Neural progenitor cell (in vitro differentiated cells): ENCODE measurements at places on chromosomes 6 and 20. TPM values are rescaled to one million over a fixed set of nuclear protein-coding genes. Genes with fewer than 3 reads are reported as not detected.
A peak's percentile ranks its signal among the peaks of the same experiment; 100 is the strongest.

CCM2L gene
- 0.75 and 3.9 TPM in 2 replicates for total RNA-seq

DNA sequence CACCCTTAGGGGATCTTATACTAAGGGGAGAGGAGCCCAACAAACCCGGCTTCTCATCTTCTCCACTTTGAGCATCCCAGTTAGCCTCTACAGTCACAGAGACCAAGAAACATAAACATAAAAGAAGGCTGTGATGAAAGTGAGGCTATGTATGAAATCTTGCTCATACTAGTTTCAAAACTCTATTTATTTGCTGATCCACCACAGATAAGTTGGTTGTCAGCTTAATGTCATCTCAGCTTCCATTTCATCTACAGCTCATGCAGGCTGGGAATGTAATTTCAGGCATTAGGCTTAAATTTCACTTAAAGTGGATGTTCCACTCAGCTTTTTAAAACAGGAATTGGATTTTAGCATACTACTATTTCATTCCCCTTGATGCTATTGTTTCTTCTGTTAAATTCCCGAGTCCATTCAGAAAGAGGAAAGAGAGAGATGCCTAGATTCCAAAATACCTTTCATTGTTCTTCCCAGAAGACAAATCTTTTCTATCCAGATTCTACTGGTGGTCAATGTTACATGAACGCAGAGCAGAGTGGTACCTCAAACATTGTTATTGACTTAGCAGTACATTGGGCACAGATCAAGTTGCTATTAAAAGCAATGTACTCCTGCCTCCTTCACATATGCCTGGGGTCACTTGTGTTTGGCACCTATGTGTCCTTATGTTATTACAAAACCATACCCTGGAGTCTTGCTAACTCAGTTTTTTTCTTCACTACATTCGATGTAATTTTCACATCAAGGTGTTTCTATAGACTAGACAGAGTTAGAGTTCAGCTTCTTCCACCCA is 149.0 kb downstream of the HACE1 start:
- no peak overlapping the region for H3K4me3 ChIP-seq
- no peaks in the 10 kb centered on the region for H3K27me3 ChIP-seq
- H3K4me1 ChIP-seq: peaks cover 6% of the 10 kb centered on the region
- no peak overlapping the region for H3K27ac ChIP-seq
- H3K36me3 ChIP-seq: peaks cover 3% of the 10 kb centered on the region

DNA sequence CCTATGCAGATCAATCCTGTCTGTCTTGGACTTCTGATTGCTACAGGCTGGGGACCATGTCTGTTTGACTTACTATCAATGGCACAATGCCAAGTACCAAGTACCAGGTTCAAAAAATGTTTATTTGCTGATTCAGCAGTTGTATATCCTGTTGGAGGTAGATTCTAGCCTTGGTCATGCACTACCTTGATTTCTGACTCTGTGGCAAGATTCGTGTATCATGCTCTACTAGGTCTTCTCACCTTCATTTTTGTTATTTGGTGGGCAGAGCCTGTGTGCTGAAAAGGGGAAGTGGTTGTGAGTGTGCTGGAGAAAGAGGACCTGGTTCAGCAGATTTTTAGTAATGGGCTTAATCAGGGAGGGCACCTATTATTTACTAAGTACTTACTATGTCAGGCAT is 192.4 kb upstream of the MYLIP start:
- no peak for DNase-seq
- no peak overlapping the region for H3K4me3 ChIP-seq
- H3K36me3 ChIP-seq: no peaks in the 10 kb centered on the region
- no peaks in the 10 kb centered on the region for H3K4me1 ChIP-seq

SLC17A1 gene
- total RNA-seq: not detected in 2 replicates

- peaks cover 52% of the 10 kb centered on the region for H3K4me1 ChIP-seq
- no peak overlapping the region for H3K4me3 ChIP-seq
- no peak overlapping the region for H3K27ac ChIP-seq
- H3K36me3 ChIP-seq: no peaks in the 10 kb centered on the region
- no peaks in the 10 kb centered on the region for H3K27me3 ChIP-seq
- no peak for DNase-seq
These were observed 203.1 kb downstream of the JARID2 start for GRCh38 chr6:15449011-15449410.

C20orf204 gene
- 0.04 and 0.96 TPM in 2 replicates for total RNA-seq

- H3K4me1 ChIP-seq: no peaks in the 10 kb centered on the region
- no peak overlapping the region for H3K27ac ChIP-seq
- no peak overlapping the region for H3K4me3 ChIP-seq
- no peaks in the 10 kb centered on the region for H3K27me3 ChIP-seq
- no peaks in the 10 kb centered on the region for H3K36me3 ChIP-seq
- DNase-seq: peak; percentile 85
These were observed 64.8 kb downstream of the KIAA0319 start for GRCh38 chr6:24581084-24581669.

DNA sequence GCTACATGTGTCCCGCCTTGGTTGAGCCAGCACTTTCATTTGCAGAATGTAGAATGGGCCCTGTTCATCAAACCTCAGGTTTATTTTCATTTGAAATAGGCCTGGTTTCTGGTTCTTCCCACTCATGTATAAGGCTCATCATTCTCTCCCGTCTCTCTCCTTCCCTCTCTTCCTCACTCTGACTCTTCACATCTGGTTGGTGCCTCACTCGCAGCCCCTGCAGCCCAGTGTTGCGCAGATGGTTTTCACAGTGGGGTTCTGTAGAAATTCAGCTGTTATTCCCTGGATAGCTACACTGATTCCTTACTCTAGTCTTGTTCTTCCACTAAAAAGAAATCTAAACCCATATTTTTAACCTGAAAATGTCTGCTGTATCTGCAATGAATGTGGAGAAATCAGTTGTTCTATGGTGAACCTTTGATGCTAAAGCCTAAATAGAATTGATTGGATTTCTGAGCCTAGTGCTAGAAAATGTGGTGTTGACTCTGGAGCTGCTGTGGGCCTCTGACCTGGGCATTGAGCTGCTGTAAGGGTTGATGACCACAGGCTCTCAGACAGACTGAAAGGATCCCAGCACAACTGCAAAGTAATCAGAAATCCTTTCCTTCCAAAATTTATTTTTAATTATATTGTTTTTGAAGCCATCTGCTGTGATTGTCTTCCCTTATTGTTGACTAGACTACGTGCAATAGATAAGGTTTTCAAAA is 150.3 kb downstream of the TMEM242 start:
- H3K4me3 ChIP-seq: no peak overlapping the region
- H3K27me3 ChIP-seq: no peaks in the 10 kb centered on the region
- H3K4me1 ChIP-seq: peaks cover 17% of the 10 kb centered on the region
- no peak overlapping the region for H3K27ac ChIP-seq
- DNase-seq: no peak

DNA sequence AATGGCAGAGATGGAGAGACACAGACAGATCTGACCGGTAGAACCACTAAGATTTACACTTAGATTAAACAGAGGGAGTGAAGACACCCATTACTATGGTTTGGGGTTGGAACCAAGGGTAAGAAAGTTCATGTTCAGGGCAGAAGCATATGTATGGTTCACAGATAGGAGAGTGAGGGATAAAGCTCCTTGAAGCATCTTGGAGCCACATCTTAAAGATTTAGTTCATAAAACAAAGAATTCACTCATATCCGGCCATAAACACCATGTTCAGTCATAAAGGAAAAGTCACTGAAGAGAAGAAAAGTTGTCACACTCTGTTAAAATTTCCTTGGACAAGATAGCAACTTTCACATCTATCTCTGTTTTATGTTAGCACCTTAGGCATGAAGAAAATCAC is 18.0 kb downstream of the STX7 start:
- H3K4me1 ChIP-seq: no peaks in the 10 kb centered on the region
- DNase-seq: no peak
- no peaks in the 10 kb centered on the region for H3K27me3 ChIP-seq
- H3K27ac ChIP-seq: no peak overlapping the region
- H3K36me3 ChIP-seq: no peaks in the 10 kb centered on the region

OOEP gene
- total RNA-seq: not detected in 2 replicates

DNA sequence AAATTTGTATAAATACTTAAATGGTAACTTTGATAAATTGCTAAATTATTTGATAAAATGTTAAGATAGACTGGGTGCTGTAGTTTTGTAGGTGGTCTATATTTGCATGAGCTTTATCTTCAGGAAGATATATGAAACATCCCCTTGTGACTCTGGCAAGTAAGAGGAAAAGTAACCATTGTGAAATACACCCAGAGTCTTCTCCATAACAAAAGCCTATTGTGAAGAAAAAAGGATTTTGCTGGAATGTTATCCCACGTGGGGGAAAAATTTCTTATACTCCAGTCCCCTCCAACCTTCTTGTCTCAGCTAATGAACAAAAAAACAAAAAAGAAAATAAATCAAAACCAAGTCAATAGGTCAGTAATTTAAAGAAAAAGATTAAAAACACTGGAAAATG is 600.7 kb downstream of the HDGFL1 start:
- H3K4me3 ChIP-seq: no peak overlapping the region
- no peak for DNase-seq
- no peak overlapping the region for H3K27ac ChIP-seq
- H3K36me3 ChIP-seq: no peaks in the 10 kb centered on the region
- H3K4me1 ChIP-seq: peaks cover 4% of the 10 kb centered on the region

GRCh38 chr6:89977808-89978748 is 83.8 kb downstream of the GJA10 start:
- DNase-seq: no peak
- no peaks in the 10 kb centered on the region for H3K27me3 ChIP-seq
- H3K4me3 ChIP-seq: no peak overlapping the region
- H3K36me3 ChIP-seq: no peaks in the 10 kb centered on the region
- peaks cover 32% of the 10 kb centered on the region for H3K4me1 ChIP-seq

GRCh38 chr6:138410048-138410735 is 6.2 kb downstream of the HEBP2 start:
- no peak for DNase-seq
- peaks cover 4% of the 10 kb centered on the region for H3K4me1 ChIP-seq
- H3K36me3 ChIP-seq: no peaks in the 10 kb centered on the region
- H3K27ac ChIP-seq: no peak overlapping the region
- H3K27me3 ChIP-seq: no peaks in the 10 kb centered on the region
- no peak overlapping the region for H3K4me3 ChIP-seq

TCF15 gene
- total RNA-seq: 0.07 and 1.4 TPM in 2 replicates

BLCAP gene
- total RNA-seq: 46.4 and 74.3 TPM in 2 replicates

DNA sequence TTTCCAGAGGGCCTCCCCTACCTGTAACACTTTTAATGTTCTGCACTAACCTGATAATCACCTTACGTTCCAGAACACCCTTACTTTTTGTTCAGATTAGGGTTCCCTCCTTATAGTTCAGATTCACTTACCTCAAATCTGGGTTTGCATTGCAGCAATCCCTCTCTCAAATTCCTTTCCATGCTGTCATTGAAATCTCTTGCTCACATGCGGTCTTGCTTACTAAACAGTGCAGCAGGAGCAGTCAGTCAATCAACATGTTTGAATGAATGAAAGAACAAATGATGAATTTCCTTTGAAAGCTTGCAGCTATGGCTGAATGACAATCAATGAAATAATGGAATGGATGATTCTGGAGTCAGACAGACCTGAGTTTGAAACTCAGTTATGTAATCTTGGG is 200.1 kb downstream of the HIVEP2 start:
- H3K36me3 ChIP-seq: no peaks in the 10 kb centered on the region
- H3K4me3 ChIP-seq: no peak overlapping the region
- H3K27me3 ChIP-seq: no peaks in the 10 kb centered on the region
- H3K27ac ChIP-seq: no peak overlapping the region
- H3K4me1 ChIP-seq: peaks cover 7% of the 10 kb centered on the region

- peaks cover 9% of the 10 kb centered on the region for H3K4me1 ChIP-seq
- DNase-seq: no peak
- no peak overlapping the region for H3K4me3 ChIP-seq
- H3K27me3 ChIP-seq: no peaks in the 10 kb centered on the region
- H3K27ac ChIP-seq: no peak overlapping the region
These were observed 192.5 kb downstream of the COL9A1 start for GRCh38 chr6:70110126-70111022.

TMEM151B gene
- total RNA-seq: 0.13 and 1.4 TPM in 2 replicates

RCAN2 gene
- 5.8 and 6.7 TPM in 2 replicates for total RNA-seq

DNA sequence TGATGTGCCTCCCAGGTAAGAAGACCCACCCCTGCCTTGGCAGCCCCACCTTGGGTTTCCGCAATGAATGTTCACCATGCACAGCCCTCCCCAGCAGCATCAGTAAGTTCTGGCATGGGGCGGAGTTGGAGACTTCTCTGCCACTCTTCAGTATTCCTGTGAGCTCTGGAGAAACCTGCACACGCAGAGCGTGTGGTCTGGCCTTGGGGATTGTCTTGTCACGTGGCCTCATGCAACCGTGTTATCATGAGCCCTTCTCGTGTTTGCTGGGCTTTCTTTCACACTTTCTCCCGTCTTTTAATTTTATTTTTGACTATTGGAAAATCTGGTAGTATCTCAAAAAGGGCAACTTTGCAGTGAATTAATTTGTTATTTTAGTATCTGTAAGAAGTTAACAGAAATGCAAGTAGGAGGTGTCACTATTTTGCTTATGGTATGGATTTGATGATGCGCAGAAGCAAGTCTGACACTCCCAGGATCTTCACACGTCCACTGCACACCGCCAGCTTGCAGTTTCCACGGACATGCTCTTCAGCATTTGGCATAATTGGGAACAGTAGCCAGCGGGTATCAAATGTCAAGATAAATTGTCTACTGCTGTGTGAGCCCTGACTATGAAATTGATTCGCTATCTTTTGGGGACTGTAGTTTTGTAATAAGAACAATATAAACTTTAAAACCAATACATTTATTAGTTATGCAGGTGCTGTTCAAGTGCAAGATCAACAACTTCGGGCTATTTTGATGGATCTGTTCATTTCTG is 463.5 kb downstream of the QKI start:
- H3K36me3 ChIP-seq: no peaks in the 10 kb centered on the region
- no peak for DNase-seq

TFAP2B gene
- 0.15 TPM in 1 of 2 replicates, not detected in the other for total RNA-seq

DNA sequence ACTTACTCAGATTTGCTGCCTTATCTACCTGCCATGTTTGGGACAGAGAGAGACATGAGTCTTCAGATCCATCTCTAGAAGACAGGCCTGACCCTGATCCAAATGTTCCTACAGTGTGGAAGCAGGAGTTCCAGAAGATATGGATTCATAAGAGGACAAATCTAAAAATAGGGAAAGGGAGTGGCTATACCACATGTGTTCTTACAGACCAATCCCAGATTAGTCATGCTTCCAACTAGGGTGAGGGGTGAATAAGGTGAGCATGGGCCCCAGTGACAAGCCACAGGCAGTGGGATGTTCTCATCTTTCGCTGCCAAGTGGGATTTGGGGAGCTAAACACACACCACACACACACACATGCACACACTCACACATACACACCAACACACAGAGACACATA is 670.7 kb upstream of the CITED2 start:
- H3K27ac ChIP-seq: no peak overlapping the region
- H3K27me3 ChIP-seq: no peaks in the 10 kb centered on the region
- no peak for DNase-seq
- peaks cover 8% of the 10 kb centered on the region for H3K4me1 ChIP-seq
- H3K36me3 ChIP-seq: no peaks in the 10 kb centered on the region
- H3K4me3 ChIP-seq: no peak overlapping the region

FERMT1 gene
- total RNA-seq: 1.3 and 1.6 TPM in 2 replicates

- DNase-seq: no peak
- H3K27me3 ChIP-seq: peaks cover 11% of the 10 kb centered on the region
- no peaks in the 10 kb centered on the region for H3K36me3 ChIP-seq
- peaks cover 18% of the 10 kb centered on the region for H3K4me1 ChIP-seq
- no peak overlapping the region for H3K27ac ChIP-seq
- H3K4me3 ChIP-seq: no peak overlapping the region
These were observed 23.3 kb upstream of the CDKN1A start for GRCh38 chr6:36655085-36655724.

KCNK17 gene
- total RNA-seq: 0.87 TPM in 1 of 2 replicates, not detected in the other
